ENCODE measurements at places on chromosomes 1 and 21.

DNA sequence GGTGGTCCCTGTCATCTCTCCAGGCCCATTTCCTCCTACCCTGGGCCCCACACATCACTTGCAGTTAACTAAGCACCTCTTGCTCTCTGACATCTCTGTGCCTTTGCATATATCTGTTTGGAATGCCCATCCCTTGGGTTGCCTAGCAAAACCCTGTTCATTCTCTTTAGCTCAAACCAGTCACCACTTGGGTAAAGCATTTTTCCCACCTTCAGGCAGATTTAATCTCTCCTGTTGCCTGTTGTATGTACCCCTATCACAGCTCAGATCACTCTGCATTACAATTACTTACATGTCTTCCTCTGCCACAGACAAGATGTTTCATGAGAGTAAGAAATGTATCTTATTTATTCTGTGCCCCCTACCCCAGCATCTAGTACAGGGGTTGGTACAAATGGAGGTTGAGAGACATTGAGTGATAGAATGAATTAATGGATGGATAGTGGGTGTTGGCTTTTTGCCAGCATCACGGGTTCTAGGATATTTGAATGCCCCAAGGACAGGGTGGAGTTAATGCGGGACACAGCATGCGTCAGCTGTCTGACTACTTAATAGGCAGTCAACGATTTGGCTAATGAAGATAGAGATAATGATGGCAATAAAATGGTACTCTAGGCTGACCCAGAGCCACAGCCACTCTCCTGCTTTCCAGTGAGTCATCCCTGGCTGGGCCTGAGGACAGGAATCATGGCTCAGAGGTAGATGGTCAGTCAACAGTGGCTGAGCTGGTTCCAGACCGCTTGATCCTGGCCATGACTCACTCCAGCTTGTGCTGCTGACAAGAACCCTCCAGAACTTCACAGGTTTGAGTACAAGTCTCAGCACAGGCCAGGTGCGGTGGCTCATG, 6.5 kb downstream of the NR0B2 start:
- DNase-seq = no peak

DNA sequence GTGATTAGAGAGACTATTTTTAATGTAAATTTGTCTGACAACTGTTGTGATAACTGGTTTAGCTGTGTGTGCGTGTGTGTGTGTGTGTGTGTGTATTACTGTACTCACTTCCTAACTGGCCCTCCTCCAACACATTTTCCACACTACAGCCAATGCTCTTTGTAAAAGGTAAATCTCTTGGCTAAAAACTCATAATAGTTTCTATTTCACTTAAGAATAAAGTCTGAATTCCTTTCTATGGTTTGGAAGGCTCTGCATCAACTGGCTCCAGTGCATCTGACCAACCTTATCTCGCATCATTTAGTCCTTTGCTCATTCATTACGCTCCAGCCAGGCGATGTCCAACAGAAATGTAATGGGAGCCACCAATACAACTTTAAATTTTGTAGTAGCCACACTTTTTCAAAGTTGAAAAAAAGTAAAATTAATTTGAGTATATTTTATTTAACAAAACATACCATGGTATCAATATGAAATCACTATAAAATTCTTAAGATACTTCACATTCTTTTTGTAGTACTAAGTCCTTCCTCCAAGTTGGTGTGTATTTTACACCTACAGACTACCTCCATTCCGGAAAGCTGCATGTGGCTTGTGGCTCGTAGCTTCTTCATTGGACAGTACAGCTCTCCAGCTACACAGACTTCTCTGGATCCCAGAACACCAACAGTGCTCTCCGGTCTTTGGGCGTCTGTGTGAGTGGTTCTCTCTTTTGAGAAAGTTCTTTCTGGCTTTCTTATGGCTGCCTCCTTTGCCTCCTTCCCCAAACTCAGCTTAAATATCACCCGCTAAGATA, 68.9 kb downstream of the NRIP1 start:
- DNase-seq = no peak

DNA sequence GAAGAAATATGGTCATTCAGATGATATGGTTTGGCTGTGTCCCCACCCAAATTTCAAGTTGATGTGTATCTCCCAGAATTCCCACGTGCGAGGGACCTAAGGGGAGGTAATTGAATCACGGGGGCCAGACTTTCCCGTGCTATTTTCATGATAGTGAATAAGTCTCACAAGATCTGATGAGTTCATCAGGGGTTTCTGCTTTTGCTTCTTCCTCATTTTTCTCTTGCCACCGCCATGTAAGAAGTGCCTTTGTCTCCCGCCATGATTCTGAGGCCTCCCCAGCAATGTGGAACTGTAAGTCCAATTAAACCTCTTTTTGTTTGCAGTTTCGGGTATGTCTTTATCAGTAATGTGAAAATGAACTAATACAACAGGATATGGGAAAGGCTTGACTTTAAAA, 1.4 kb upstream of the DPM3 start:
- DNase-seq = no peak

- no peak for DNase-seq
Measured at GRCh38 chr1:229836324-229836723, 210.3 kb downstream of the URB2 start.

- peak; percentile 56 for DNase-seq
Measured at GRCh38 chr1:116817582-116818064, 63.4 kb downstream of the CD2 start.

DNA sequence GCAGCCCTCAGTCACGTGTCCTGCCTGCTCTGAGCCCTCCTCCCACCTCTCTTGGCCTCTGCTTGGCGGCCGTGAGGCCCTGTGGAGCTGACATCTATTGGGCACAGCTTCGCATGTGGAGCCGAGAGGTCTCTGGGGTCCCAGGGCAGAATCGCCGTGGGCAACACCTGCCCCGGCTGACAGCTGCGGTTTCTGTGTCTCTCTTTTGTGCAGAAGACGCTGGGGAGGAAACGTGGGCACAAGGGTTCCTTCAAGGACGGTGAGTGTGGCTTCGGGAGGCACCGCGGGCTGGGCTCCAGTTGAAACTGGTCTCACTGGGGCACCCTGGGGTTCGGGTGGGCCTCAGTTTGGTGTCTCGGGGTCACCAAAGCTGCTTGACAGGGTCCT, 11.5 kb downstream of the ARHGEF16 start:
- DNase-seq = no peak

DNA sequence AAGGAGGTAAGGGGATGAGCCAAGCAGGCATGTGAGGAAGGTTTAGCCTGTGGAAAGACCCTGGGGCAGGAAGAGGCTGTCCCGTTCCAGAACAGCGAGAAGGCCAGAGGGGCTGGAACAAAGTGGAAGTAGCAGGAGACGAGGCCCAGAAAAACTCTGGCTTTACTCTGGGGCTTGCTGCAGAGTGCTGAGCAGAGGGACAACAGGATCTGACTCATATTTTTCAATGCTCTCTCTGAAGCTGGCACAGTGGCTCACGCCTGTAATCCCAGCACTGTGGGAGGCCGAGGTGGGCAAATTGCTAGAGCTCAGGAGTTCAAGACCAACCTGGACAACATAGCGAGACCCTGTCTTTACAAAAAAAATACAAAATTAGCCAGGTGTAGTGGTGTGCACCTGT, 52.4 kb upstream of the PAX7 start:
- no peak for DNase-seq

DNA sequence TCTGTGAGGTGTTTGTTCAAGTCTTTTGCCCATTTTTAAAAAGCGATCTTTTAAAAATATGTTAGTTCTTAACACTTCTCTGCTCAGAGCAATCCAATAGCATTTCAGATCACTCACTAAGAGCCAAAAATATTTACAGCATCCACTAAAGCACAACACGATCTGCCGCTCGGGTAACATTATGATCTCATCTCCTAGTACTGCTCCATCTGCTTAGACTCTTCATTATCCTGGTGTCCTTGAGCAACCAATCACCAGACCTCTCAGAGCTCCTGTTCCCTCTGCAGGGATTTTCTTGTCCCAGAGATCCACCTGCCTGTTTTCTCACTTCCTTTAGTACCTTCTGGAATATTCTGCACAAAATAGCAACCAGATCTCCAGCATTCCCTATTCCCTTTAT, 235.3 kb upstream of the ESRRG start:
- no peak for DNase-seq

- no peak for DNase-seq
Measured at GRCh38 chr1:7393136-7393535, 378.0 kb upstream of the VAMP3 start.

GRCh38 chr1:2172012-2172411, 22.6 kb downstream of the FAAP20 start:
- DNase-seq = no peak

DNA sequence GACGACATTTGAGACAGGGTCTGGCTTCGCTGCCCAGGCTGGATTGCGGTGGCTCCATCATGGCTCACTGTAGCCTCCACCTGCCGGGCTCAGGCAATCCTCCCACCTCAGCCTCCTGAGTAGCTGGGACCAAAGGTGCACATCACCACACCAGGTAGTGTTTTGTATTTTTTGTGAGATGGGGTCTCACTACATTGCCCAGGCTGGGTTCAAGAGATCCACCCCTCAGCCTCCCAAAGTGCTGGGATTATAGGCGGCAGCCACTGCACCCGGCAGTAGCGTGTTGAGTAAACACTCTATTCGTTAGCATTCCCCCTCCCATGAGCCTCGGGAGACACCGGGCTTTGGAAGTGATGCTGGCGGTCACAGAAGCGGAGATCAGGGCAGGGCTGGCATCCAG, 6.8 kb upstream of the C1QTNF12 start:
- DNase-seq = no peak

- no peak for DNase-seq
Measured at GRCh38 chr1:7281821-7282220, 489.3 kb upstream of the VAMP3 start.

DNA sequence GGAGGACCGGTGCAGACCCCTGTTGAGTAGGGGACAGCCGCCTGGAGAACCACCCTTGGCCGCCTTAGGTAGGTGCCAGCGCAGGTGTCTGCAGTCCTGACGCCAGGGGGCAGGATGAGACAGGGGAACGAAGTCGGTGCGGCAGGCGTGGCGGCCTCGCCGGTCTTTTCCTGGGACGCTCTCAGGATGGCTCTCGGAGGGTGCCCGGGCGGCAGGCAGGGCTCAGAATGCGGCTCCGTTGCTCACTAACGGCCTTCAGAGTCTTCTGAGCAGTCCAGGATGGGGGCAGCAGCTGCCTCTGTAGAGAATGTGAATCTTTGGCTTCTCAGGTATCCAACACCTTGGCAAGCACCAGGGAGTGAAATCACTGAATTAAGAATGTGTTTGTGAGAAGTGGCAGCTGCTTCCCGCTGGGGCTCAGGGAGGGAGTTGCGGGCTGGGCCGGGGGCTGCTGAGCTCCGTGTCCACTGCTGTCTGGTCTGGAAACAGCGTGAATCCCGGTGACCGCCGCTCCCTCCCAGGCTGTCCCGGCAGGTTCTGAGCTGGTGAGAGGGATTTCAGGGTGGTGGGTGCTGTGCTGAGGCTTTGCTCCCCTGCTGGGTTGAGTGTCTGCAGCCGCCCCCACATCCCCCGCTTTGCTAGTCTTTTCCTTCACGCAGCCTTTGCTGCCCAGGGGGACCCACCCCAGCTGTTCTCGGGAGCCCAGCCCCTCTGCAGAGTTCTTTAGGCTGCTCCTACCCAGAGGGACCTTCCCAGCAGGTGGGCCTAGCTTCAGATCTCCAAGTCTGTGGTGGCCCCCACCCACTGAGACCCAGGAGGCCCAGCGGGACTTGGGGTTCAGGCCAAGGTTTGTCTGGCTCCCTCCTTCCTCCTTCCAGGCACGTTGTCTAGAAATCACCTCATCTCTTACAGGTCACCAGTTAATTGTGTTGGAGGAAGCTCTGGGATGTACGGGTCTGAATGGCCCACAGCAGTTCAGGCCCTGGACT, 11.1 kb upstream of the C1orf174 start:
- DNase-seq = peak; percentile 41

DNA sequence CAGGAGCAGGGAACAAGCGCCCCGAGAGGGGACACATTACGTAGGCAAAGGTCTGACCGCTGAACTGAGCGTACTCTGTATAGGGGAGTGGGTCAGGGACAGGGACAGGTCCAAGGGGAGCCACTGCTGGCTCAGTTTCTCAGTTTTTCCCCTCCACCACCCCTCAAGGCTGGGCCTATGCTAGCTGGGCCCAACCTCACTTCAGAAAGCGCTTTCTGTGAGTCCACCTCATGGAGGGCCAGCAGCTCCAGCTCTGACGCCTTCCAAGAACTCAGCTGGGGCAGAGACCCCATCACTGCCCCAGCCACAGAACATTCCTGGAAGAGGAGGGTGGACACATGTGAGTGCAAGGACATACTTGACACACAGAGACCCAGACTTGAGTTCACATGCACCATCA, 242.0 kb downstream of the FOXD2 start:
- DNase-seq = no peak

- no peak for DNase-seq
Measured at GRCh38 chr1:3461934-3462275, 7.4 kb downstream of the ARHGEF16 start.

GRCh38 chr21:35238119-35238518, 189.0 kb upstream of the RUNX1 start:
- no peak for DNase-seq

GRCh38 chr1:107541412-107541811, 400.6 kb downstream of the NTNG1 start:
- no peak for DNase-seq

DNA sequence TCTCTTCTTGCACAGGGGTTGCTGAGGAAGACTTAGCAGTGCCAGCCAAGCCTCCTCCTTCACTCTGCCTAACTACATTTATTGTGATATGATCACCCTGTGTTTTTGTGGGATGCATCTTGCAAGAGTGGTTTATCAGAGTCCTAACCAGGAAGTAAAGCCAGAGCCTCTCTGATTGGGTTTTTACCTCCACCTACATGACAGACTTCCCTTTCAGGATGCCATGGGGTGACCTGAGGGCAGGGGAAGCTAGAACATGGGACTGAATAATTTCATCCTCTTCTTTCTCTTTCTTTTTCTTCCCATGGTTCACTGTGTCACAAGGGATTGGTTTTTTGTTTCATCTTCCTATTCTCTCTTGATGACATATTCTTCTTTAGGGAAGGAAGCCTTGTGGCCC, 146.6 kb downstream of the HHAT start:
- no peak for DNase-seq

DNA sequence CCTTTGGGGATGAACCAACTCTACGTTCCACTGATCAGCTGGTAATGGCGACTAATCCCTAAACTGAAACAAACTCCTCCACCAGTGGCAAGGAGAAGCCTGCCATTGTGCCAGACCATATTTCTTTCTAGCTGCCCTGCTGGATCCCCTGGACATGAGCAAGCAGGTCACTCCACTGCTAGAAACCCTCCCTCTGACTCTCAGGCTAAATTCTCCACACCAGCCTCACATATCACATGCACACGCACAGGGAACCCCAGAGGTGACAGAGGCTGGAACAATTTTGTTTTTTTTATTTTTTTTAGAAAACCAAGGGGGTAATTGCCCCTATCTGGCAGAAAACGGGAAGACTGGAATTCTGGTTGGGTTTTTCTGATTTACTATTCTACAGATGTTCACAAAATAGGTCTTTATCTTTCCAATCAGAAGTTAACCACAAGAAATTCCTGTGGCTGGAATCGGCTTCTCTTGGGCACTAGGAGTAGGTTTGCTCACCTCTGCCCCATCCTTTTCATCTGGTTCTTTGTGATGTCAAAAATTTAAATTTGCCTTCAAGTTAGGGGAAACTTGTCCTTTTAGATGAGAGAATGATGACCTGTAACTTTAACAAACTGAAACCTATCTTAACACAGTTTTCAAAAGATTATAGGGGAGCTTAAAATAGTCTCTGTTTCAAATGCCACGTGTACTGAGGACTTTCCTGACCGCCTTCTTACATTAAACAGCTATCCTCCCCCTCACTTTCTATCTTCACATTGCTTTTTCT, 258.1 kb downstream of the SDCCAG8 start:
- no peak for DNase-seq

GRCh38 chr1:218930472-218931241, 243.0 kb upstream of the LYPLAL1 start:
- no peak for DNase-seq

Data from activated CD8-positive, alpha-beta memory T cell treated with anti-CD3 and anti-CD28 coated beads for 48 hours (primary cell).